ENCODE measurements at places on chromosomes 1 and 21.

DNA sequence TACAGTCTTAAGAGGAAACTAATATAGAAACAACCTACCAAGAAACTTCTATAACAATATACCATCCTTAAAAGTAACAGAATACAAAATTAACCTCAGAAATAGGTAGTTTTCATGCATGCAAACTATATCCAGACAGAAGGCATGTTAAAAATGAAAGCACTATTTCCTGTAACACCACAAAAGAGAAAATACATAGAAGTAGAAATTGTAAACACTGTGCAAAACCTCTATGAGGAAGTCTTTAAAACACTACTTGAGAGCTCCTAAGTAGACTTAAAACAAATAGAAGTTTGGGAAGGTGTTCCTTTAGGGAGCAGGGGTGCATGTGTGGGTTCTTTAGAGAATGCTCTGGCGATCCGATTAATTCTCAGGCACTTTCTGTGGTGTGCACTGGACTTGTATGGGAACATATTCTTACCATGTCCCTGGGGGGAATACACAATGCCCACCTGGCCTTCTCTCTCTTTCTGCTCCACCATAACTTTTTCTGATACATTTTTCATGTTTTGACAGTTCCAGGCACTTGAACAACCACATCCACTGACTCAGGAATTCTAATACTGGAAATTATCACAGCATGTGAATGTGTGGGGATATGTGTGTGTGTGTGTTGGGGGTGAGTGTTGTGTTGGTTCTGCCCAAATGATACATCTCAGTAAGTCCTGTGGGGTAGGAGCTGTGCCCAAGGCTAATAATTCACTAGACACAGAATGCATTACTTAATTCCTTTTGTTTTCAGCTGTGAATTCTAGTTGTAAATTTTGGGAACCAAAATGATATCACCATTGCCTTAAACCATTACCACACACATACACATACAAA, 866.3 kb upstream of the B3GALT2 start:
- no peak overlapping the region for H3K27ac ChIP-seq
- peaks cover 10% of the 10 kb centered on the region for H3K4me1 ChIP-seq
- H3K36me3 ChIP-seq, result no peaks in the 10 kb centered on the region

DNA sequence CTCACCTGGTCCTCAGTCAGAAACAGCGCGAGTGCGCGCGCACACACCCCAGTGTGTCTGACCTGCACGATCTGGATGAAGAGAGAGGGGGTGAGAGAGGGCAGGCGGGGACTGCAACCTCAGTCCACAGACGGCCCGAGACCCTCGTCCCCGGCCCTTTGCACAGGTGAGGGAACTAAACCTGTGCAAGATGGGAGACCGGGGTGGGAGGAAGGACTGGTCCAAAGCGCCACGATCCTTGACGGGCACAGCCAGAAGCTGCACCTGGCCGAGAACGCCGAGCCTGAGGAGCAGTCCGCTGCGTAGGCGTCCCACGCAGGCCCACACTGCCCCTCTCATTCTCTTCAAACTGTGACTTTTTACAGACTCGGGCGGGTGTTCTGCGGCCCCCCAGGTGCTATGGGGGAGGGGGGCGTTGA, 519 bp upstream of the IQCC start:
- peaks cover under 1% of the 10 kb centered on the region for H3K4me1 ChIP-seq
- no peaks in the 10 kb centered on the region for H3K27me3 ChIP-seq
- H3K36me3 ChIP-seq, result no peaks in the 10 kb centered on the region
- peak overlapping the region; percentile 64 for H3K4me3 ChIP-seq

GRCh38 chr1:7329868-7330615, 441.1 kb upstream of the VAMP3 start:
- no peaks in the 10 kb centered on the region for H3K27me3 ChIP-seq
- no peak for DNase-seq
- H3K4me1 ChIP-seq, result peaks cover 9% of the 10 kb centered on the region
- no peak overlapping the region for H3K27ac ChIP-seq
- no peak overlapping the region for H3K4me3 ChIP-seq
- no peaks in the 10 kb centered on the region for H3K36me3 ChIP-seq

DNA sequence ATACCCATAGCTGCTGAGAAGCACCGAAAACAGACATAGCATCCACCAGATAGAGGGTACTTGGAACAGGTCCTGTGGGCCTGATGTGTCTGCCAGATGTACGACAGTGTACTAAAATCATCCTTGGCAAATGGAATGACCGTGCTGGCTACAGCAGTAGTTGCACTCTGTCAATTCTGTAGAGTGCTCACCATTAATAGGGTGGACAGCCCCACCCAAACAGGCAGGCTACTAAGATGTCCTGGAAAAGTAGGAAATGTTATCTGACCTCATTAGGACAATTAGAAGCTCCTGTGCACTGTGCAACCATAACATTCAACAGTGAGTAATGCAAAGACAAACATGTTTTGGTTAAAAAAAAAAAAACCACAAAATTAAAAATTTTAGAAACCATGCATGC, 106.2 kb downstream of the PTPN14 start:
- DNase-seq, result no peak
- no peak overlapping the region for H3K4me3 ChIP-seq
- H3K4me1 ChIP-seq, result peaks cover 5% of the 10 kb centered on the region
- H3K36me3 ChIP-seq, result no peaks in the 10 kb centered on the region

DNA sequence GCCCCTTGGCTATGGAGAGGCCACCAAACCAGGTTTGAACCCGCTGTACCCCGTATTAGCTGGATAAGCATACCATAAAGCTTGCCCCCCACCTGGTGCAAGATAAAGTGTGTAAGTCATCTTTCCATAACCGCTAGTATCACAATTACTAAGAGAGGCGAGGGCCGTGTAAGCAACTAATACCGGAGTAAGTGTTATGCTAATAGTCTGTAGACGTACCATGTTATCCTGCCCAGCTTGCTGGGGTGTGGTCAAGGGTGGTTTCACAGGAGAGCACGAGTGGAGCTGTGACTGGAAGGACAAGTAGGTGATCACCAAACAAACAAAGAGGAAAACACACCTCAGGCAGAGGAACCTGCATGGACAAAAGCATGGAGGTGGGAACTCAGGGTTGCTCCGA, 3.6 kb upstream of the TNFRSF1B start:
- no peaks in the 10 kb centered on the region for H3K36me3 ChIP-seq
- no peak overlapping the region for H3K27ac ChIP-seq
- no peak overlapping the region for H3K4me3 ChIP-seq
- no peak for DNase-seq
- H3K27me3 ChIP-seq, result peaks cover 22% of the 10 kb centered on the region

DNA sequence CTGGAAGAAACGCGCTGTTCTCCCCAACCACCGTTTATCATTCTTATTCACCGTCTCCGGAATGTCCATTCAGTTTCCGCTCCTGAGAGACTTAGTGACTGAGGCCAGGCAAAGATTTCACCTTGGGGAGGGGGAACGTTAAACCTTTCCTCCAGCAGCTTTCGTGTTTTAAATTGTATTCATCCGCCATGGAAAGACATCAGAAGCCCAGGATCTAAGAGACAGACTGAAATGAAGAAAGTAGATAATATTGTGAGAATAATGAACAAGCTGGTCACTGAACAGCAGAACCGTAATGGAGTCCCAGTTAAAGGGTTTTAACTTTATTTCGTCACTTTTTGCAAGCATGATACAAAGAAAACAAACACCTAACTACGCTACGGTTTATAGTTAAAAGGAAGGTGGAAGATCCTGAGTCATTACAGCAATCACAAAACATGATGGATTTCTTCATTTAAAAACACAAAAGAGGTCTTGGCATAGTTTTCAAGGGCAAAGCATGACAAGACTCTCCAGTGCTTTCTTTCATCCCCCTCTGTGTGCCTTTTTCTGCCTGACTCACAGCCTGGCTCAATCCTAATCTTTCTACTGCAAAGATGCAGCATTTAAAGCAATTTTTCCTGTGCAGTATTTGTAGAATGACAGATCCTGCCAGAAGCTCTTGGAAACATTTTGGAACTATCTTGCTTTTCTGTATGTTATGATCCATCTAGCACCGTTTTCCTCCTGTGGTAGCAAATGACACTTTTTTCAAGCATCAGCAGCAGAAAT, 722 bp upstream of the SLC19A2 start:
- no peak for DNase-seq
- H3K4me1 ChIP-seq, result peaks cover 36% of the 10 kb centered on the region
- peak overlapping the region; percentile 96 for H3K27ac ChIP-seq
- peak overlapping the region; percentile 41 for H3K4me3 ChIP-seq
- no peaks in the 10 kb centered on the region for H3K27me3 ChIP-seq

- DNase-seq, result no peak
- peaks cover 10% of the 10 kb centered on the region for H3K4me1 ChIP-seq
- H3K27ac ChIP-seq, result peak overlapping the region; percentile 85
- no peaks in the 10 kb centered on the region for H3K36me3 ChIP-seq
Measured at GRCh38 chr1:154999571-155000410, 2.8 kb upstream of the ZBTB7B start.

DNA sequence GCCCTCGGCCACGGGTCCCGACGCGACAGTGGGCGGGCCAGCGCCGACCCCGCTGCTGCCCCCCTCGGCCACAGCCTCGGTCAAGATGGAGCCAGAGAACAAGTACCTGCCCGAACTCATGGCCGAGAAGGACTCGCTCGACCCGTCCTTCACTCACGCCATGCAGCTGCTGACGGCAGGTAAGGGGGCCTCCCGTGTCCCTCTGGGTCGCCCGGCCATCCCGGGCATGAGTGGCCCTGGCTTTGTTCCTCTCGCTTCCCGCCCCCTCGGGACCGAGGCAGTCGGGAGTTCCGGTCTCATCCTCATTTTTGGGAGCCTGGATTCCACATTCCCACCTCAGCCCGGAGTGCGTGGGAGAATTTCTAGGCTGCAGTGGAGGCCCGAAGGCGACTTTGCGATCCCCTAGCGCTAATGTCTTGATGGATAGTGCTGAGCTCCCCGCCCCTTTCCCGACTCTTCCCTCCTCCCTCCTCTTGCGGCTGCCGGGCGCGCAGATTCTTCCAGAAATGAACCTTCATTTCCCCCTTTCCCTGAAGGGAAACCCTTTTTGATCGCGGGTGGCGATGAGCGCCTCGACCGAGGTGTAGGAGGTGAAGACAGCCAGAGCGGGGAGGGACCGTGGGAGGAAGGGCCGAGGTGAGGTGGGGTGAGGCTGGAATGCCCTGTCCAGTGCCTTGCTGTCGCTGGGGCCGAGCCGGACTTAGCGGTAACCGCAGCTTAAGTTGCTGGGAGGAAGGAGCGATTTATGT, 705 bp downstream of the KHDRBS1 start:
- peaks cover 21% of the 10 kb centered on the region for H3K4me1 ChIP-seq
- peak overlapping the region; percentile 96 for H3K27ac ChIP-seq
- peak overlapping the region; percentile 79 for H3K4me3 ChIP-seq
- DNase-seq, result peak; percentile 64

DNA sequence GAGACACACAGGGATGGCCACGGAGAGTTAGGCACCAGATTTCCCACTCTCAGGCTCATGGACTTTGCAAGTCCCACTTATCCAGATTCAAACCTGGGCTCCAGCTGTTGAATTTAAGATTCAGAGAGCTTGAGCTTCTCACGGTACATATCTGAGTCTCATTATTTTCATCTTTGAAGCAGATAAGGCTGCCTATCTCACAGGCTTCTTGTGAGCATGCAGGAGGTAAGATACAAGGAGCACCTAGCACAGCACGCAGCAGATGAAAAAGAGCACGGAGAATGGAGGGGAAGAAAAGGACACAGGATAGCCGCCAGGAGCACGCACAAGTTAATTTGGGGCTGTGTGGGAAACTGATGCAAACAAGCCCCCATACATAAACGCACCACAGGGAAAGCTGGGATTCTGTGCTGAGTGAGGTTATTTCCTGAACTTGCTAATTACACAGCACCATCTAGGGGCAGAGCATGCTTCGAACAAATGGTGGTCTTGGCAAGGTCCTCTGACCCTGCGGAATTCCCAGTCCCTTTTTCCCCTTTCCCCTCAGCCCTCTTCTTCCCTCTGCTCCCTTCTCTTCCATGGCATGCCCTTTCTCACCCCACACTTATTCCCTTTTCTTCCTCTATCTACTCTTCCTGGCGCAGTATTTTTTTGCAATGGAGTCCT, 134.7 kb upstream of the VANGL1 start:
- no peak overlapping the region for H3K27ac ChIP-seq
- no peak overlapping the region for H3K4me3 ChIP-seq
- no peaks in the 10 kb centered on the region for H3K27me3 ChIP-seq

DNA sequence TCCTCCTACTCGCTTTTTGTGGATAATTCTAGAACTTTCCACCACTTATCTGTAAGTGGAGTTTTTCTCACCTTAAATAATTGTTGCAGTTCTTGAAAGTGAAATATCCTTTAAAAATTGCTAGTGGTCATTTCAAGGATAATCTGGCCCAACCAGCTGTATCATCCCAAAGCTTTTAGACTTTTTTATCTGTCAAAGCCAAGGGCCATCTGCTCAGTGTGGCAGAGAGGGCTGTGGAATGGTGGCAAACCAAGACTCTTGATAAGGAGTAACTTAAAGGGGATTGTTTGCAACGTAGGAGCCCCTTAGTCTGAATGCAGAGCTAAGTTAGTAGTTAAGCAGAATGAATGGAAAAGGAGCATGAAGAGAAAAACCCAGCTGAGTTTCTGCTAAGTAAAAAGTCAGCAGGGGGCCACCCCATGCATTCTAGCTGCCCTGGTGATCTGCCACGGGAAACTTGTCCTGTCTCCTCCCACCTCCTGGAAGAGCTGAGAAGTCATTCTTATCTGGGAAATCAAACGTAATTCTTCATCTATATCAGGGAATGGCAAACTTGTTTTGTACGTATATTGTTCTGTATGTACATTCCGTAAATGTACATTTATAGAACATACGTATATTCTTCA, 169.3 kb downstream of the PRDM2 start:
- H3K4me1 ChIP-seq, result no peaks in the 10 kb centered on the region
- DNase-seq, result no peak
- no peak overlapping the region for H3K27ac ChIP-seq
- H3K4me3 ChIP-seq, result no peak overlapping the region
- no peaks in the 10 kb centered on the region for H3K27me3 ChIP-seq

- peak; percentile 28 for DNase-seq
- H3K27me3 ChIP-seq, result no peaks in the 10 kb centered on the region
- no peak overlapping the region for H3K4me3 ChIP-seq
Measured at GRCh38 chr1:148160343-148161052, 8.4 kb upstream of the NBPF11 start.

DNA sequence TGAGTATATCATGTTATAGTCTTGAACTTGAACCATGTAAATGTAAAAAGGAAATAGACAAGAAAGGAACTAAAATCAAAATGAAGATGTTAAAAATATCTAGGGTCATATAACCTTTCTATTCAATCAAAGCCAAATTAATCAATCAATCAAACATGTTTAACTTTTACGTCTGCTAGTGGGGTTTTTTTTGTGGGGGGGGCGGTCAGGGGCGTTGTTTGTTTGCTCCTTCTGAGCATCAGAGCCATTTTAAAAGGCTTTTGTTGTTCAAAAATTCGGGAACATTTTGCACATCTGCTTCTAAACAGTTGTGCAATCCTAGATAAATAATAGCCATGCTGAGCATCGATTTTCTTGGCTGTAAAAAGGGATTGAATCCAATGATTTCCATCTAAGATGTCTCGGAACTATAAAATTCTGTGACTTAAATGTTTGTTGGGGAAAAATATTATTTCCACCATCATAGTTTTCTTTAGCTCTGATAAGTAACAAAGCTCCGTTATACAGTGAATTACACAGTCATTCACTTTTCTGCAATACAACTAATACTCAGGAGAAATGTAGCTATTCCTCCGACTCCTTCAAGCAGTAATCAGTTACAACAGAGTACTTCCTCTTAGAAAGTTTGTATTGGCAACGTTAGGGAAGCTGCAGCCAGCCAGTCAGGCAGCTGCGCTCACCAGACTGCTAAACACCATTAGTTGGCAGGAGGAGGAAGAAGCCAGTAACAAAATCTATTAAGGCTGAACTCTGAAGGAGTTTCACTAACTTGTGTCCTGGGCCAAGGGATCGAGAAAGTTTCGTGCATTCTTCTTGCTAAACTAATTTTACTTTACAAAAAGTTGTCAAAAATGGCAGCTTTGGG, 2.2 kb downstream of the SPATA6 start:
- H3K4me3 ChIP-seq, result no peak overlapping the region
- H3K36me3 ChIP-seq, result no peaks in the 10 kb centered on the region
- DNase-seq, result peak; percentile 88
- H3K27me3 ChIP-seq, result no peaks in the 10 kb centered on the region
- H3K4me1 ChIP-seq, result peaks cover 4% of the 10 kb centered on the region
